ENCODE measurements at places on chromosomes 16 and 17.
A peak's percentile ranks its signal among the peaks of the same experiment; 100 is the strongest.

- DNase-seq = no peak
Measured at GRCh38 chr16:9225527-9226316, 134.3 kb downstream of the HAPSTR1 start.

DNA sequence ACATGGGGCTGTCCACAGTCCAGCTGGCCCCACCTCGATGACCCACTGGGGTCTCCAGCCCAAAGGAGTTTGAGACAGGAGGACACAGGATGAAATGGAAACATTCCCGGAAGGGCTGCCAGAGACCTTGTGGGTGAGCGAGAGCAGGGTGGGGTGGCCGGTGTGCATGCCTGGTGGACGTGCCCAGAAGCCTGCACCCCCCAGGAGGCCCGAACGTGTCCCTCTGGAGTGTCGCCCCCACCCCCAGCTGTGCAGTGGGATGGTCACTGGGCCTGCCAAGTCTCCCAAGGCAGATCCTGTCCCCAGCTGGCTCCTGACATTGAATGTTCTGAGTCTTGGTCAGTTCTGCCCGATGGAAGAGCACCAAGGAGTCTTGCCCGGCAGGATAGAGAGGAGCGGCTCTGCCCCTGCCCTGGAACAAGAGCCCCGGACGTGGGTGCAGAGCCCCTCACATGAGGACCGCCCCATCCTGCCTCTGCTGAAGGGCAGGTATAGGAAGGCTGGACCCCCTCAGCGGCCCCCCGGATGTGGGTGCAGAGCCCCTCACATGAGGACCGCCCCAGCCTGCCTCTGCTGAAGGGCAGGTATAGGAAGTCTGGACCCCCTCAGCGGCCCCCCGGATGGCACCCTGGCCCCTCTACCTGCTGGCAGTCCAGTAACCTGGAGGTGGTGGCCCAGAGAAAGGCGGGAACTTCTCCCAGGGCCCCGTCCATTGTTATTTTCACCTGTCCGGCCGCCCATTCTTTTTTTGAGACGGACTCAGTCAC lies 3.1 kb upstream of the CAPN15 start:
- no peak for DNase-seq

DNA sequence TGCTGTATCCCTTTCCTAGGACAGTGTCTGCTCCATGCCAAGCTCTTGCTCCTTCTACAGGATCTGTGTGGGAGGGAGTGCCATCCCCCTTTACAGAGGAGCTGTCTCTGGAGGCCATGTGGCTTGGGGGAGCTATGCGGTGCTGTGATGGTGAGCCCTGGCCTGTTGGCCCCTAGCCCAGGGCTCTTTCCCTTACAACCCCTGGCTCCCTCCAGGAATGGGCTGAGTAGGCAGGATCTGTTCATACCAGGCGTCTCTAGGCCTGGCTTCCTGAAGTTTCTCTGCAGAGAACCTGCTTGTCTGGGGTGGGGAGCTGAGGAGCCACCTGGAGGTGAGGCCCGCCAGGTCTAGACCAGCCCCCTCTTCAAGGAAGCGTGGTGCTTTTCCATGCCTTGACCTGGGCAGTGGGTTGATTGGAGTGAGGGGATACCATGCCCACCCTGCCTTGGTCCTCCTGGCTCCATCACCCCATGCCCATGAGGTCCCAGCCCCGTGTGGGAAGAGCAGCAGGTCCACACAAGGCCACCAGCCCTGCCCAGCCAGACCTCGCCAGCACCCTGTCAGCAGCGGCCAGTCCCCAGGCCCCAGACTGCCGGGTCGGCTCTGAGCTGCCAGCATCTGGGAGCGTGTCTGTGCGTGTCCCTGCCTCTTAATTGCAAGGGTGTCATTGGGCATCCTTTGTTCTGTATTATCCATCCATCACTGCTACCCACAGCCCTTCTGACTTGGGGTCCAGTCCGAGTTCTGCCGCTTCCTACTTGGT lies 14.7 kb downstream of the LLGL2 start:
- DNase-seq = no peak

- DNase-seq = no peak
Measured at GRCh38 chr17:21089933-21090901, 36.5 kb upstream of the DHRS7B start.

DNA sequence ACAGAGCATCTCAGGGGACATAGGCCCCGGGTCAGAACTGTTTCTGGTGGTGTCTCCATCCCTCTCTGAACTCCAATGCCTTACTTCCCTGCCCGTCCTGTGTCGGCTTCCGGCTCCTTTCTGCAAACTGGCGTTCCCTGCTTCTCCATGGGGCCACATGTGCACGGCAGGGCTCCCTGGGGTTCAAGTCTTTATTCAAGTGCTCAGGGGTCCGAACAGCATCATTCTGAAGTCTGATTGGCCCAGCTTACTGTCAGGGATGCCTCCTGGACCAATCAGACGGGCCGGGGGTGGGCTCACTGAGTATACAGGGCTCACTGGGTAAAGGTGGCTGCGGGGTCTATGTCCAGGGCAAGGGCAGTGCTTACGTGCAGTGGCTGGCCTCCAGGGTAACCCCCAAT lies 17.1 kb downstream of the C16orf82 start:
- DNase-seq = no peak

DNA sequence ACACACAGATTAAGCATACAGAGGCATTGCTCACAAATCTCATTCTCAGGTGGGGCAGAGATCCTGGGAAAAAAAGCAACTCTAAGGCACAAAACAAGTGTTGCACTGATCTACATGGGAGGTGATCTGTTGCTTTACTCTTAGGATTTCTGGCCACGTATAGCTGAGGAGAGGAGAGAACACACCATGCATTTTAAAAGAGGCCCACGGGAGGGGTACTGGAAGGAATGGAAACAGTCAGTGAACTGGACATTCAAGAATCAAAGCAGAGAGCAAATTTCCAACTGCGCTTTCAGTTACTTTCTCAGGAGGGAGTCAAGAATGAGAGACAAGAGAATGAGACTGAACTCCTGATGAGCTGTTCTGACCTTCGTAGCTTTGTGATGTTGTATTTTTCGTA lies 1105.9 kb downstream of the CDH8 start:
- no peak for DNase-seq

DNA sequence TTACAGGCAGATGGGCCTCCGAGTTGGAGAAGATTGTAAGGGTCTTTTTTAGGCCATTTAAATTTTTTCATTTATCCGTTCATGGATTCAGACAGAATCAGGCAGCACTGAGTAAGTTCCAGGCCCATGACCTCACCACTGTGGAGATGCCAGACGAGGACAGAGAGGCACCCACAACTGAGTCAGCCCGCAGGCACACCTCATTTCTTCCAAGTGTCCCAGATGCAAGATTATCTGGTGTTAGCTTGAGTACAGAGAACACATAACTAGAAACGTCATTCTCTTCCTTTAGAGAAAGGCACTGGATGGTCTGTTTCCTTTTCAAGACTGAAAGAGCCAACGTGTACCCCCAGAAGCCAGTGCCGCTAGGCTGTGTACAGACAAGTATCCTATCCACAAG lies 16.9 kb downstream of the CLEC16A start:
- no peak for DNase-seq

DNA sequence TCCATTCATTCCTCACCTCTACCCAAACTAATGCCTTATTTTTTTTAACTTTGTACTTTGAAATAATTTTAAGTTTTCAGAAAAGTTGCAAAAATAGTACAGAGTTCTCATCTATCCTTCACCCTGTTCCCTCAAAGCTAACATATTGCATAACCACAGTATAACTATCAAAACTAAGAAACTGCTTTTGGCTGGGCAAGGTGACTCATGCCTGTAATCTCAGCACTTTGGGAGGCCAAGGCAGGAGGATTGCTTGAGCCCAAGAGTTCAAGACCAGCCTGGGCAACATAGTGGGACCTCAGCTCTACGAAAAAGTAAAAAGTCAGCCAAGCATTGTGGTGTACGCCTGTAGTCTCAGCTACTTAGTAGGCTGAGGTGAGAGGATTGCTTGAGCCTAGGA lies 147.7 kb downstream of the SKAP1 start:
- no peak for DNase-seq

GRCh38 chr17:72351884-72352346 lies 231.1 kb downstream of the SOX9 start:
- DNase-seq = no peak

GRCh38 chr16:10352262-10352661 lies 33.6 kb upstream of the ATF7IP2 start:
- DNase-seq = no peak

DNA sequence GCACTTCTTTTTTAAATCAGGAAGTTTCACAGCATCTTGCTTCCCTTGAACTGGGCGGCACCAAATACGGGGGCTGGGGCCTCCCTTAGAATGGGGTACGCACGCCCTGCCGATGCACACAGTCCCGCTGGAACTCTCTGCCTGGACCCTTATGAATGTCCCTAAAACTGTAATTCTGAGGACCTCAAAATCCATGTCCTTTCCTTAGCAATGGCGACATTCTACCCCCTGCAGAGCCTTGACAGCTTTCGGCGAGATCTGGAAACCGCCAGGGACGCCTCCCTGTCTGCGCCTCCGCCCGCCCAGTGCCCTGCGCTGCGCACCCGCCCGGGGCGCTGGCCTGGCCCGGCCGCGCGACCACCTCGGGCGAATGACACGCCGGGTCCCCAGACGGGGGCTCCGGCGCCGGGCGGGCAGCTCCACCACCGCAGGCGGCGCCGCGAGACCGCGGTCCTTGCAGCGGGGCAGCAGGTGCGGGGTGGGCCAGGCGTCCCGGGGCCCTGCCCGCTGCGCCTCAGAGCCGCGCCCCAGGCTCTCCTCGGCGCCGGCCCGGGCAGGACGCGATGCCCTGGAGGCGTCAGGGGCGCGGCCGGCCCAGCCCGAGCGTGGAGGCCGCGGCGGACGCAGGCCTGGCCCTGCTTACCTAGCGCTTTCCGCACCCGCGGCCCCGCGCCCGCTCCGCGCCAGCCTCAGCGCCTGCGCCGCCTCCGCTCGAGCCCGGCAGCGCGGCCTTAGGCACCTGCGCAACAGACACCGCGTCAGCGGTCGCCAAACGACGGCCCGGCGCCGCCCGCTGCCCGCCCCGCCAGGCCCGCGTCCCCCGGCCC lies 548 bp downstream of the HAGH start:
- peak; percentile 59 for DNase-seq

DNA sequence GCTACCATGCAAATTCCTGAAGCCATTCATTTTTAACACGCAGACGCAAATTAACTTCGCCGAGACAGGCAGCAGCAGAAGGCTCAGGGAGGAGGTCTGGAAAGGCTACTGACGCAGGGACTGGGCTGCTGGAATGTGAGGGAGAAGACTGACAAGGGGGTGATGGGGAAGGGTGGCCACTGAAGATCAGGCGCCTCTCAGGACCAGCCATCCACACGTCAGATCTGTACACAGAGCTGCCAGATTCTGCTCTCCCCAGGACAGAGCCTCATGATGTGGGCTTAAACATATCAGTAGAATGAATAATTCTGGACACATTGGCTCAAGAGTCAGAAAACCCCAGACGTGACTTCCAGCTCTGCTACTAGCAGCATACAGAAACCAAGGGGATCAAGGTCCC lies 25.6 kb upstream of the CLEC18B start:
- no peak for DNase-seq
